ENCODE measurements at places on chromosomes 16 and 17.

DNA sequence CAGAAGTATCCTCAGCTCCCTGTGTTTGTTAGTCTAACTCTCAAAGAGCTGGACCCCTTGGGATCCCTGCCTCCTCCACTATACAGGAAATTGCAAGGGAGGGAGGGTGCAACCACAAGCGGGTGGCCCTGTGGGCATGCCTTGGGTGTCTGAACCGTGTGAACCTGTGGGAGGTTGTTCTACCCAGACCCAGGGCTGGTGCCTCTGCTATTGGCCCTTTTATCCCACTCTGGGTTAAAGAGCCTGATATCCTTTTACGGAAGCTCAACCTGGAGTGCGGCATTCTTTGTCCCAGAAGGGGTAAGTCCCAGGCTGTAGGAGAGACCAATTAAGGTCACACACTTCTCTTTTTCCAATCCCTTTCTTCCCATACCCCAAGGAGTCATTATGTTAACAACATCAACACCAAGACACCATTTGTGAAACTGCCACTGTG is 53.4 kb downstream of the ARSG start:
- no peak for DNase-seq

- DNase-seq, result no peak
Measured at GRCh38 chr16:68289202-68289601, 21.5 kb downstream of the SLC7A6OS start.

DNA sequence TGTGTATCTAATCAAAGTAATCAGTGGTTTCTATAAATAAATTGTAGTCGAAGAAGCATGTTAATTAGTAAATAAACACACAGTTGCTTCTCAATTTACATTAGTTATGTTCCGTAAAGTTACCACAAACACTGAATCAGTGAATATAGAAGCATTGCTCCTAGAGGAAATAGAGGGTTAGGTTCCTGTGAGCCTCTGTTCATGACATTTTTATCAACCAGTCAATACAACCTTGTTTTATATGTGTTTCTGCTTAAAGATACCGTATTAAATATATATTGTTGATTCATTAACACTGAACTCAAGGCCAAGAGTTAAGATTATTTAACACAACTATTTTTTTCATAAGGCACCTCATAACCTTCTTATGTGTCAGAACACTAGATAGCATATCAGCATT is 134.3 kb downstream of the PPM1E start:
- no peak for DNase-seq

DNA sequence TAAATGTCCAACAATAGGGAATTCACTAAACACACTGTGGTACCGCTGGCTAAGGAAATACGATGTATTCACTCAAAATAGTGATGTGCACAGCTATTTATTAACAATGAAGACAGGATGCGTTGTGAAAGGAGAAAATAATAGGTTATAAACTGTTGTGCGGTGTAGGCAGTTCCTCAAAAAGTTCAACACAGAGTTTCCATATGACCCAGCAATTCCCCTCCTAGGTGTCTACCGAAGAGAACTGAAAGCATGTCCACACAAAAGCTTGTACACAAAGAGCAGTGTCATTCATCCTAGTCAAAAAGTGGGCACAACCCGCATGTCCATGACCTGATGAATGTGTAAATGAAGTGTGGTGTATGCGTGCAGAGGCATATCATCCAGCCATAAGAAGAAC is 1.2 kb upstream of the CES1 start:
- no peak for DNase-seq

- no peak for DNase-seq
Measured at GRCh38 chr16:82943371-82943770, 316.6 kb downstream of the CDH13 start.

DNA sequence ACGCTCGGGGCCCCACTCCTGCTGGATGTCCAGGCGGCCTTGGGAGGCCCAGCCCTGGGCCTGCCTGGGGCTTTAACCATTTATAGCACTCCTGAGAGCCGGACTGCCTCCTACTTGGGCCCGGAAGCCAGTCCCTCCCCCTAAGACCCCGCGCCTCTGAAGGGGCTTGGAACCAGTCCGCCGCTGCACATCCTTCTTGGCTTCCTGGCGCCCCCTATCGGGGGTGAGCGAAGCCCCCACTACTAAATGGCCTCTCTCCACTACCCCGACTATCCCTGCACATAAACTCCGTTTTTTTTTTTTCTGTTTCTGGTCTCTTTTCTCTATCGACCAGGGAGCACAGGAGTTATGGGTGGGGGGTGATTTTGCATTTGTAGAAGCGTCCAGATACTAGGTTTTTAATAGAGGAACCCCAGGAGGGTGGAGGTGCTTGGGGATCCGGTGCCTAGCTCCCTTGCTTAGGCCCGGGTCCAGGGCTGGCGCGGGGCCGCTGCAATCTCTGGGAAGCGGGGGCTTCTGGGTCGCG is 633 bp upstream of the NOL3 start:
- no peak for DNase-seq

DNA sequence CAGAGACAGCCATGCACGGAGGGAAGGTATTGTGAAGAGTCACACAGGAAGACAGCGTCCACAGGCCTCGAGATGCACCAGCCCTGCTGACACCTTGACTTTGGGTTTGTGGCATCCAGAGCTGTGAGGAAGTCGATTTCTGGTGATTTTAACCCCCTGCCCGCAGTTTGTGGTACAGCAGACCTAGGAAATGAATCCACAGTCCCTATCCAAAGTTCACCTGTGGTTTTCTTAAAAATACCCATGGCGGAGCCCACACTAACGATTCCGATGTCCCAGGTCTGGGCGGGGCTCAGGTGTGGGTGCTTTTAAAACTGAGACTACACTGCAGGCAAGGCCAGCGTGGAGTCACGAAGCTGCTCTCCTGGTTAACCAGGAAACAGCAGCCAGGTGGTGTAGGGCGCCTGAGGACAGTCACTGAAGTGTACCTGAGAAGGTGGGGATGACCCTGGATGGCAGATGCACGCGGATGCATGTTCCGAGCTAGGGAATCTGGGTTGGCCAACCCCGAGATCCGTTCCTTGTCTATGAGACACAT is 14.4 kb upstream of the MEAK7 start:
- DNase-seq, result no peak

GRCh38 chr16:89244754-89245153 is 27.3 kb downstream of the ZNF778 start:
- no peak for DNase-seq

DNA sequence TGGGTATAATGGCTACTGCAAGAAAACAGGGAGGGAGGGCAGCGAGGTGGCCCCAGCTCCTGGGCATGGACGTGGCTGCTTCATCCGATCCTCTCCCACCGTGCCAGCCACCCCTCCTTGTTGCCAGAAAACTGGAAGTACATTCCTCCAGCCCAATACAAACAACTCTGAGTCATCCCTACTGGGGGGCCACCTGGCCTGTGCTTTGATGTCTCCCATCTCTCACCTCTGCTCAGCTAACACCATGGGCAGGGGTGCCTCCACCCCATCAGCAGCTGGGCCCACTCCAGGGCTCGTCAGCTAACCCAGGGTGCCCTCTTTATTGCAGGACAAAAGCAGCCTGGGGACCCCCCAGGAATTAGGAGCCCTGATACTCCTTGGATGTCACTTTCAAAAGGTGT is 2.0 kb downstream of the RHBDF2 start:
- DNase-seq, result no peak

GRCh38 chr17:61551255-61551742 is 39.7 kb downstream of the NACA2 start:
- DNase-seq, result no peak

GRCh38 chr17:49456183-49456965 is 38.7 kb upstream of the NGFR start:
- no peak for DNase-seq

GRCh38 chr16:10138881-10139280 is 43.3 kb downstream of the GRIN2A start:
- no peak for DNase-seq

DNA sequence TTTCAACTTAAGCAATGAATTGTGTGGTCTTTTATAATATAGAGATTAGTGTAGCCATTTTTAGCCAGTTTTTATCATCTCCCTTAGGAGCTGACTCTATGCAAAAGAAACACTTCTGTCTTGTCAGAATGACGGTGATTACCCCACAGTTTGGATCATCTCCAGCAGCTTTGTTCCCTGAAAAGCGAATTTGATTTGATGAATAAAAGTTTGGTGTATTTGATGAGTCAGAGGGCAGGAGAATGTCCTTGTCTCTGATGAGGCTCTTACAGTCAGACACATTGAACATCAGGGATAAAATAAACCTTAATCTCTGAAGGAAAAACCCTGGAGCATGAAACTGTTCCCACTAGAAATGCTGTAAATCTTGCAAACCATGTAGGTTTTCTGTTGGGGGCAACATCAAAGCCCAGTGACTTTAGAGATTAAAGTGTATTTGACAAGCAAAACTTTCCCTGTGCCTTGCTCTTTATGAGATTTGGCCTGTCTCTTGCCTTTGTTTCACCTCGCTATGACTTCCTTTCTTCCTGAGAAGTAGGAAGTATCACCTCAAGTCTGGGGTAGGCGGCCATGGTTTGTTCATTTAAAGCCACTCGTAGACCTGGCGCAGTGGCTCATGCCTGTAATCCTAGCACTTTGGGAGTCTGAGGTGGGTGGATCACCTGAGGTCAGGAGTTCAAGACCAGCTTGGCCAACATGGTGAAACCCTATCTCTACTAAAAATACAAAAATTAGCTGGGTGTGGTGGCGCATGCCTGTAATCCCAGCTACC is 209.3 kb downstream of the FTO start:
- no peak for DNase-seq

DNA sequence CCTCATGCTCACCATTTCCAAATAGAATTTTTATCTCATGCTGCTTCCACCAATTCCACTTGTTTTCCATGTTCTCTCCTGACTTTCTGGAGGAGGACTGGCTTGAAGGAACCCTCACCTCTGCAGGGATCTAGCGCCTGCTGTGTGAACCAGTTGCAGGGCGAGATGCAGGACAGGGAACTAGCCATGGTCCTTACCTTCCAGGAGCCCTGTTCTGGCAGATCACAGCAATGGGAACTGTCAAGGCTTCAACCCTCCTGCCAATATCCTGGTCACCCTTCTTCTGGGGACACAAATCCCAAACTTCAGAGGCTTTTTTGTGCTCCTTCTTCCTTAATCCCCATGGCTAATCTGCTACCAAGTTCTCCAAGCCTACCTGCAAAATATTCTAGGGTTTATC is 60.4 kb upstream of the MMP2 start:
- no peak for DNase-seq

GRCh38 chr17:4715063-4715744 is 4.8 kb downstream of the ARRB2 start:
- no peak for DNase-seq

GRCh38 chr17:4480929-4481898 is 17.5 kb upstream of the SPNS2 start:
- DNase-seq, result peak; percentile 54

DNA sequence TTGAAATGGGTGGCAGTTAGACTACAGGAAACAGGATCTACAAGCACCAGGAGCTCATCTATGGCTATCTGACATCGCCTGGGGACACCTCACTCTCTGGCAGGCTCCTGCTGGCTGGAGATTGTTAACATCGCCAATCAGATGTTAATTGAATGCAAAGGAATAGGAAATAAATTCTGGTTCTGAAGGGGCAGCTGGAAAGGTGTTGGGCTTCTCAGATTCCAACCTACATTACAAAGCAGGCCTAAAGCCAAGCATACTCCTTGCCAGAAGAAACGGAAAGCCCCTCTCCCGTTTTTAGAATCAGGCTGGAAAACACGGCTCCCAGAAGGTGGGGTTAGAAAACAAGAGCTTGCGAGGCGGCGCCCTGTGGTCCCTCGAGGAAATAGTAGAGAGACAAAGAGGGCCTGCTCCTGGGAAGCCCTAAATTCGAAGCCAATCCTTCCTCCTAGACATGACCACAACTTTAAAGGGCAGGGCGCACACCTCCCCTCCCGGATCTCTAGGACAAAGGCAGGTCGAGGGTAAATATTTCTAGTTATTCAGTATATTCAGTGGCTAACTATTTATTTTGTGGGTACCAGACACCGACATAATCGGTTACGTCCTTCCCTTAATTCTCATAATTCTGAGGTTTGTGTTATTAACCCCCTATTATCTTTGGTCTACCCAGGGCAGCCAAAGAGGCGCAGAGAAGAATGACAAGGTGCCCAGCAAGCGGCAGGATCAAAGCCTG is 763 bp upstream of the TOM1L1 start:
- no peak for DNase-seq

DNA sequence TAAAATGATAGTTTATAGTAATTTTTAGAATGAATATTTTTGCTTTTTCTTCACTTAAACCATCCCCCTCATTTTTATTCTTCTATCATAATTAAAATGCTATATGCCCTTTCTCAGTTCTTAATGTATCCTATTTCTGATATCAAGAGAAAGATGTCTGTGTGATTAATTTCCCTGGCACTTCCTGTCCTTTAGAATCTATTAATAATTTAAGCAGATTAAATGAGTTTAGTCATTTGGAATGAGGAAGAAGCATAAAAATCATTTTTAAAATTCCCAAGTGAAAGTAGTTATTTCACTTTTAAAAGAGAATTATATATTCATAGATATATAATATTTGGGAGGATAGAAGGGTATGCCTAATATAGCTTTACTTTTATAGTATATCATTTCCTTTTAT is 27.8 kb upstream of the CDR2 start:
- no peak for DNase-seq

DNA sequence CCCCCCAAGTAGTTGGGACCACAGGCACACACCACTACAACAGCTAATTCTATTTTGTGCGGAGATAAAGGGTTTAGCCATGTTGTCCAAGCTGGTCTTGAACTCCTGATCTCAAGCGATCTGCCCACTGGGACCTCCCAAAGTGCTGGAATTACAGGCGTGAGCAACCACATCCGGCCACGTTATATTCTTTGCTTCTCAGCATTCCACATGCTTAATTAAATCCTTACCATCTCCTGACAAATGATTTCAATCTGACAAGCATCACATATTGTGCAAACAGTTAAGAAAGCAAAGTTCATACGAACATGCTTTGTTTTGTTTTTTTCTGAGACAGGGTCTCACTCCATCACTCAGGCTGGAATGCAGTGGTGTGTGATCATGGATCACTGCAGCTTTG is 18.2 kb downstream of the HIGD1B start:
- DNase-seq, result no peak

- DNase-seq, result no peak
Measured at GRCh38 chr17:17063546-17064122, 21.4 kb downstream of the MPRIP start.

- no peak for DNase-seq
Measured at GRCh38 chr17:41634639-41635038, 10.3 kb upstream of the KRT17 start.

GRCh38 chr17:78399693-78400144 is 21.3 kb downstream of the PGS1 start:
- no peak for DNase-seq

- DNase-seq, result no peak
Measured at GRCh38 chr17:21549107-21549687, 143.1 kb upstream of the KCNJ18 start.

- no peak for DNase-seq
Measured at GRCh38 chr16:82703871-82704768, 77.4 kb downstream of the CDH13 start.

- no peak for DNase-seq
Measured at GRCh38 chr17:65718601-65719000, 157.2 kb upstream of the AXIN2 start.

DNA sequence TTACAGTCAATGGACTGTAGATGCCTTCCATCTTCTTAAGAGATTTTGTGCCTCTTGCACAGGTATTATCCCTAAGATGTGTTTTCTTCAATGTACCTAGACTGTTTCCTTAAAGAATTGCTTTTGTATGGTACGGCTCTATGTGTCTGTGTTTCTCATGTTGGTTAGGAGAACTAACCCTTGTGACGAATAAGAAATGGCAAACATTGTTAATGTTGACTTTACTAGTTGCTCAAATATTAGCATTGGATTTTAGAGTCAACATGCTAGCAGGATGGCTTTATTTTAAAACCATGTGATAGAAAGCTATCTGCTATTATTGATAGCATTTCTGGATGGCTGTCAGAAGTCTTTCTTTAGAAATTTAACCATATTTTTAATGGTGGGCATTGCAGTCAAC is 34.5 kb downstream of the WWOX start:
- no peak for DNase-seq
